Liver (tissue), 10 donors: ENCODE measurements at places on chromosomes 2 and 18. TPM values are rescaled to one million over a fixed set of nuclear protein-coding genes. Genes with fewer than 3 reads are reported as not detected.

ATG9A gene
- 44.7 TPM for total RNA-seq

DNA sequence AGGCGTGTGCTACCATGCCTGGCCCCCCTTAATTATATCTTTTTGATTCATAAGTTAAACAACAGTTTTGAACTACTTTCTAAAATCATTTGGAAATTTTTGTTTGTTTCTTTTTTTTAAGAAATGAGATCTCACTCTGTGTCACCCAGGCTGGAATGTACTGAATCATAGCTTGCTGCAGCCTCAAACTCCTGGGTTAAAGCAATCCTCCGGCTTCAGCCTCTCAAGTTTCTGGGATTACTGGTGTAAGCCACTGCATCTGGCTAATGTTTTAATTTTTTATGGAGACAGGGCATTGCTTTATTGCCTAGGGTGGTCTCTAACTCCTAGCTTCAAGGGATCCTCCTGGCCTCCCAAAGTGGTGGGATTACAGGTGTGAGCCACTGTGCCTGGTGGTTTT lies 71.5 kb downstream of the BABAM2 start:
- DNase-seq: no peak

- no peak for DNase-seq
Observed at GRCh38 chr2:180733330-180733729, 247.1 kb upstream of the UBE2E3 start.

- DNase-seq: no peak
Observed at GRCh38 chr2:32801741-32802140, 145.0 kb upstream of the LTBP1 start.

- no peak for DNase-seq
Observed at GRCh38 chr2:221602938-221603337, 30.8 kb upstream of the EPHA4 start.

- no peak for DNase-seq
Observed at GRCh38 chr2:195537811-195538210, 119.2 kb upstream of the SLC39A10 start.

RBMS1 gene
- 23.5 TPM for total RNA-seq
